Hematopoietic multipotent progenitor cell treated with erythropoietin and hydrocortisone succinate and interleukin-3 and kit ligand, for 4 days (in vitro differentiated cells): ENCODE measurements at places on chromosomes 2 and 18.

DNA sequence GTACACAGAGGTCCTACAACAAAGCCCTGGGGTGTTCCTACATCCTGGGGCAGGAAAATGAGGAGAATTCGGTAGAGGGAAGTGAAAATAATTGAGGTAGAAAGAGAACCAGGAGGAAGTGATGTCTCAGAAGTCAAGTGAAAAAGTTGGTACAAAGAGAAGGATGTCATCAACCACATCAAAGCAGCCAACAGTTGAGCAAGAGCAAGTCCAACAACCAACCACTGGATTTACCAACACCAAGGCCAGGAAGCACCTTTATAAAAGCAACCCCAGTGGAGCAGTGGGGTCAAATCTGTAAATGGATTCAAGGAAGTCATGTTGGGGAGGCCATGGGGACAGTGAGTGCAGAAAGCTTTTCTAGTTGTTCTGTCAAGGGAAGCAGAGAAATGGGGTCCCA, 360.4 kb downstream of the ZNF516 start:
- DNase-seq = peak; percentile 3

DNA sequence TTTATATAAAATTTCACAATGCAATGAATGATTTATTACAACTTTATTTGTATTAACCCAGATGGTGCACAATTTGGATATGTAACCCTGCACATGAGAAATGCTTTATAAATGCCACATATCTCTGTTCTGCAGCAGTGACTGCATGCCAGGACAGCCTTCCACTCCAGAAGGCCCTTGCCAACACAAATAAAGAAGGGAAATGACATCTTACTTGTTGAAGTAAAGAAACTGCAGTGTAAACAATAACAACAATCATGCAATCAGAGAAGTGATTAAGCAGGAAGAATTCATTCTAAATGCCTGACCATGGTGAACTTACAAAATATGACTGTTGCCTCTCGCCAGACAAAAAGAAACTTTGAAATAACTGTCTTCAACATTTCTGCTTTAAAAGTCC, 129.9 kb upstream of the CHST9 start:
- DNase-seq = no peak

GRCh38 chr2:172635548-172635947, 79.7 kb downstream of the PDK1 start:
- no peak for DNase-seq

DNA sequence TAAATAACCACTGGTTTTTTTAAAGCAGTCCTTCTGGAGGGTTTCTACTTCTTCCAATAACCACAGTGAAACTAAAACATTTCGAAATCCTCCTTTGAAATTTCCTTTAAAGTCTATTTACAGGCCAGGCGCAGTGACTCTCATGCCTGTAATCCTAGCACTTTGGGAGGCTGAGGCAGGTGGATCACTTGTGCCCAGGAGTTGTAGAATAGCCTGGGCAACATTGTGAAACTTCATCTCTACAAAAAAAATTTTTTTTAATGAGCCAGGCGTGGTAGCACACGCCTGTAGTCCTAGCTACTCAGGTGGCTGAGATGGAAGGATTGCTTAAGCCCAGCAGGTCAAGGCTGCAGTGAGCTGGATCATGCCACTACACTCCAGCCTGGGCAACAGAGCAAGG, 15.2 kb downstream of the KIDINS220 start:
- peak; percentile 22 for DNase-seq

DNA sequence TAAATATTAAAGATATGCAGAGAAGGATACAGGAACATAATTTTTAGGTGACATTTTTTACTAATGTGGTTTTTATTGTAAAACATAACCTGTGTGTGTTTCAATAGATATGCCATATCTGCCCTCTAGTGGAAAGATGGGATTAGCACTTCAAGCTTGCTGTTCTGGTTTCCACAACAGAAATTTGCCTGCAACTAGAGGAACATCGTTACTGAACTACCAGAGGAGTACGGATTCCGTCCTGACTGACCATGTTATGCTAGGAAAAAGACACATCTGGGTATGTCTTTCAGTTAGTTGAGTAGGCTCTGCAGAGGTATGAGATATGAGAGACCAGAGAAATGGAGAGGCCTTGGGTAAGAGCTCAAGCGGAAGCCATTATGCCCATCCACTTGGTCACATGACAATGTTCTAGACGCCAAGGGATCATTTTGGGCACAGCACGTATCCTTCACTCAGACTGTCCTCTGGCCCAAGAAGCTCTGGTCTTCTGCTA, 104.9 kb downstream of the MBD2 start:
- DNase-seq = peak; percentile 81

DNA sequence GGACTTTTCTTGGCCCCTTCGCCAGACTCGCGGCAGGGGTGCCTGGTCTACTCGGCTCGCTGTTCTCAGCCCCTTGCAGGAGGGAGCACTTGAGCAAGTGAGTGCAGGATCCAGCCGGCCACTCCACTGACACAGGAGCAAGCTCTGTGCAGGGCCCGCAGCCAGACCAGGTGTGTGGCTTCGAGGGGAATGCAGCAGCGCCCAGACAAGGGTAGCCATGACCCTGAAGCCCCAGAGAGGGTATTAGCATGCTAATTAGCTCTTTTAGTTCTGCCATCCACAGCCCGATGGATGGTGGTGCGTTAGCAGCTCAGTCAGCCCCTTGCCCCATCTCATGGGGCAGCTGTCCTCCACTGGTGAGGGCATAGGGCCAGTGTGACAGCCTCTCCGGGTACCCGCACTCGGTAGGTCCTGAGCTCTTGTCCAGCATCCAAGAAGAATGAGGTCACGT, 103.2 kb upstream of the HS6ST1 start:
- no peak for DNase-seq

DNA sequence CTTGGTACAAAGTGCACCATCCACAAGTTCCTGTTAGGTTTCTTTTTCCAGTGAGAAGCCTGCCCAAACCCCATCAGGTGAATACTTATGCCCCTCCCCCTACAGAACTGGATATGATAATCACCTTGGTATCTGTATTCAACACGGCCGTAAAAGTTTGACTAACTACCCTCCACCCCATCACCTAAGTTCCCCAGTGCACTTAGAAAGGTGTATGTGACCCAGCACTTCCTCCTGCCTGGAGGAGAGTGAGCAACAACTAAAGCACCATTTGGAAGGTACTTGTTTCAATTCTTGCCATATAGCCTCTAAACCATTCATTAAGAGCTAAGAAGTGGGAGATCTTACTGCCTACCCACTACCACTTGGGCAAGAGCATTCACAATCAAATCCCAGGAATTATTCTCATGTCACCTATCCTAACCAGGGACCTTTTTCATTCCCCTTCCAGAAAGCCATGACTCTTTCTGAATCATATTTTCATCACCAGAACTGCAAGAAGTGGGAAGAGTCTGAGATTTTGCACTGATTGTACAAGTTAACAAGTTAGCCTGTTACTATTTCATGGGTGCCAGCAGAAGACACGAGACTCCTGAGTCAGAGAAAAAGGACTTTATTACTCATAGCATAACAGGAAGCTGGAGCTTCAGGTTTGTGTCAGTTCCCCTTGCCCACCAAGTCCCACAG, 53.5 kb upstream of the NDUFV2 start:
- DNase-seq = no peak

DNA sequence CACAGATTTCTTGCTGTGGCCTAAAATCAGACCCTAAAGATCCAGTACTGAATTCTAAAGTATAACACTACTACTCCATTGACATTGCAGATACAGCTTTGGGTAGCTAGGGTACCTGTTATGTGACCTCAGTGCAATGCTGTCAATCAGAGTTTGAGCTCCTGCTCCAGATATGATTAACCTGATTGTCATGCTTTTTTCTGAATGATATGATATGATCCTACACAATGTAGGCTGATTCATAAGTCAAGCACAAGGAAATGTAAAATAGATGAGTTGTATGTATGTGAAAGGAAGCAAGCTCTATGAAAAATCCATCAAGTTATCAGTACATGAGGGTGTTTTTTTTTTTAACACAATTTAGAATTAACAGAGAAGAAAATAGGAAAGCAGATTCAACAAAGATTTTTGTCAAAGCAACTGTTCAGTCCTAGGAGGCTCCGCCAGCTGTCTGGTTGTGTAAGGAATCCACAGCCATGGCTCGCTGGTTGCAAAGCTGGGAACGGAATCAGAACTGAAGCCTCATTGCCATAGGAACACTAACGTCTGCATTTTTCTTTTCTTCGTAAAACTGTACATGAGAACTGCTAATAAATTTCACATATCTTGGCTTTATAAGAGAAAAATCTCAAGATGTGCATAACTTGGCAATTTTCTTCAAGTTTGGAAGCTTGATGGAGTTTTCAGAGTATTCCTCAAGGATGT, 52.9 kb downstream of the NR4A2 start:
- DNase-seq = no peak

DNA sequence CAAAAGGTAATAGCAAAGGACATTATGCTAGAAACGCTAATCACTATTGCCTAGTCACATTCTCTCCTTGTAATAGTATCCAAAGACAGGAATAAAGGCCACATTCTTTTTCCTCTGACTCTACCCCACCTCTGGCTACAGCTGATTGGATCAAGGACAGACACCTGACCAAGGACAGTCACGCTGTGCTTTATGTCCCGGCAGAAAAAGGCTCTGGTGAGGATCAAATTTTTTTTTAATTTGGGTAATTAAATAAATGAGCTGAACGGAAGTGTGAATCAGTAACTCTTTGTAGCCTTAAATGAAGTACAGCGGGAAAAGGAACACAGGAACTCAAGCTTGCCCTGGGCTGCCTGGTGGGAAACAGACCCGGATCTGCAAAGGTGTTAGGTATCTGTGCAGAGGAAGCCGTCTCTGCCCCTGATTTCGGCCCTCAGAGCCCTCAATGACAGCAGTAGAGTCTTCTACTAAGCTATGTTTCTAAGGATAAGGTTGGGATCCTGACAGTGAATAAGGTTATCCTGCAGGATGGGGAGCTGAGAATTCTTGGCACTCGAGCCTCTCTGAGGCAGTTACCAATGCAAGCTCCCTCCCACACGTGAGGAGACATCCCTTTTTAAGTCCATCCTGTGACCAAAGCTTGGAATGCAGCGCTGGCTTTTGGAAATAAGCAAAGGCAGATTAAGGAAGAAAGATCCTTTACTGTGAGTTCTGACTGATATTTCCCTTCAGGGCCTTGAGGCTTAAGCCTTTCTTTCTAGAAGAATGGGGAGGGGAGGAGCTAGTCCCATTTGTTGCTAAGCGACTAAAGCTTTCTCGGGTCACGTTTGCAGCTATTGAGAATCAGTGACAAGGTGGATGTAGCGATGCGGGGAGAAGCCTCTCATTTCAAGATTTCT, 37.8 kb upstream of the IKZF2 start:
- DNase-seq = no peak

DNA sequence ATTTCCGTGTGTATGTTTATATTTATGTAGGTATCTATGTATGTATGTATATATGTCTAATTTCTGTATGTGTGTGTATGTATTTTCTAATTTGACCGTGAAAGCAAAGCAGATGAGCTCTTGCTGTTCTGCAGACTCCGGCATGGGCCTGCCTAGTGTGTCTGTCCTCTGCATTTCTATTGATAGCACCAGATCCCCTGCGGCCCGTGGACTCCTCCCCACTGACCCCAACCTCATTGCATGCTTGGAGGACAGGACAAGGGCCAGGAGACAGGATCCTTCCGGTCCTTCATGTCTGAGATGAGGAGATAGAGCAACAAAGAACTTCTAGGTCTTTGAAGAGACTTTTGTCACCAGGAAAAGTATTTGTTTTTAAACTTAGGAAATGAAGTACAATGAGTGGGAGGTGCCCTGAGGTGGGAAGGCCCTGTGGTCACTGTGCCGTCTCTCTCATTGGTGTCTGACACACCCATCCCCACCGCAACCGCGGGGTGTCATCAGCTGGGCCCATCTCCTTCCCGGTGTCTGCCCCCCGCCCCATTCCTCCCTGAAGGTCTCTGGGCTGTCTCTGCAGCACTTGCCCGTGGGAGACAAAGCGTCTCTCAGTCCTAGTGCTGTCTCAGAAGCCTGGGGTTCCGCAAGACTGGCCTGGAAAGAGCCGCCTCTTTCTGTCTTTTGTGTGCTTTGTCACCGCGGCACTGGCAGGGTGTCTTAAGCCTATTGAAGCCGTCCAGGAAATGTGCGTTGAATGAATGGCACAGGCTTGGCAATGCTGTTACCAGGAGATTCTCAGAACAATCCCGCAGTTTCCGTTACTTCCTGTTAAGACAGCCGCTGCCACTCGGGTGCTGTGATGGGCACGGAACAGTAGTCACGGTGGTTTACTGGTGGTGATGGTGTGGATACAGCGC, 216.4 kb downstream of the AGAP1 start:
- no peak for DNase-seq

DNA sequence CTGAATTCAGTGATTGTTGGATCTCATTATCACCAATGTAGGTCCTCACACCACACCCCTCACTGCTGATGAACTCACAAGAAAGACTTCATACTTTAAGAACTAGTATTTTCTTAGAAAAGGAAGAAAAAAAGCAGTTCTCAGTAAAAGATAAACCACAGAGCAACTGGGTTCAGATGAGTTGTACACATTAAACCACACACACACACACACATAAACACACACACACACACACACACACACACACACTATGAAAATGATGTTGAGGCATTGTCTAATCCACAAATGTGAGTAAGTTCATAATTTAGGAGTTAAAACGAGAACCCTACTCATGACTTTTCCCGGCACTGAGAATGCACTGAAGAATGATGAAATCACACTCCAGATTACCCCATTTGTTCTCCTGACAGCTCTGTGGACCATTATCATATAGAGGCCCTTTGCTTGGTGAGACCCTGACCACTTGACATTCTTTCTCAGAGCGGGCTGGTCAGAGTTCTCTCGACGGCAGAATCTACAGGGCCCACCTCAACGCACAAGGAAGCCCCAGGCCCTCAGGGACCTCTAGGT, 106.2 kb downstream of the BCL2 start:
- peak; percentile 83 for DNase-seq

GRCh38 chr2:44275927-44276303, 635 bp downstream of the SLC3A1 start:
- no peak for DNase-seq

DNA sequence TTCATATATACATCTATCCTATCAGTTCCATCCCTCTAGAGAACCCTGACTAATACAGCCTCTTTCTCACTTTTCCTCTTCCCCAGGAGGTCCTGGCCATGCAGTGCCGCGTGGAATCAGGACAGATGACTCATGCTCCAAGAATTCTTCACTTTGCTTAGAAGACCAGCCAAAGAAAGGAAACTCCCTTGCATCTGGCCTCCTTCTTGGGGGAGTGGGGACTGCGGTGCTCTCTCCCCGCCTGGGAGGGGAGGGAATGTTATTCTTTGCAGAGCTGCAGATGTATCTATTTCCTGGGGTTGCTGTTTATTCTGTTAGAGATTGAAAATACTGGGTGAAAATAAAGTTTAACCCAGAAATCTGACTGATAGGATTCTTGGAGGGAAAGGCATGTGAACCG, 111.5 kb upstream of the SH3BP4 start:
- no peak for DNase-seq

- peak; percentile 77 for DNase-seq
Measured at GRCh38 chr2:96601382-96602292, 36.5 kb downstream of the KANSL3 start.
